Airway epithelial cell (primary cell): ENCODE measurements at places on chromosomes 1 and 21. TPM values are rescaled to one million over a fixed set of nuclear protein-coding genes. Genes with fewer than 3 reads are reported as not detected.

The KISS1 gene
- not detected in 2 replicates for total RNA-seq

The NEXN gene
- total RNA-seq, result 1.1 and 2.2 TPM in 2 replicates

The PRELP gene
- not detected in 2 replicates for total RNA-seq

The ST6GALNAC3 gene
- total RNA-seq, result 0.14 TPM in 2 replicates

The HAO2 gene
- total RNA-seq, result not detected in 2 replicates

The TDRD10 gene
- not detected in 2 replicates for total RNA-seq

The ZNF695 gene
- 2.6 and 5.9 TPM in 2 replicates for total RNA-seq

The STUM gene
- not detected in 2 replicates for total RNA-seq

The IER5 gene
- 64.7 and 77.9 TPM in 2 replicates for total RNA-seq

The TCP10L gene
- 0.21 TPM in 1 of 2 replicates, not detected in the other for total RNA-seq

The IFI16 gene
- total RNA-seq, result 53.6 and 76.5 TPM in 2 replicates

The SNX27 gene
- total RNA-seq, result 10.6 and 16.1 TPM in 2 replicates

The PLA2G2C gene
- not detected in 2 replicates for total RNA-seq

The HORMAD1 gene
- total RNA-seq, result not detected in 2 replicates

The OPRD1 gene
- total RNA-seq, result not detected in 2 replicates

The RORC gene
- total RNA-seq, result 0.05 and 0.35 TPM in 2 replicates

The GBP5 gene
- 0.05 and 0.71 TPM in 2 replicates for total RNA-seq
